Cortex of kidney (tissue), 1 donor: ENCODE measurements at places on chromosomes 5 and 9.

GRCh38 chr5:167710444-167711073 is 580.9 kb upstream of the WWC1 start:
- no peak for DNase-seq

- no peak for DNase-seq
Measured at GRCh38 chr9:108664309-108665255, 191.2 kb downstream of the ACTL7B start.

- DNase-seq, result no peak
Measured at GRCh38 chr5:26031481-26031880, 1006.9 kb downstream of the CDH9 start.

DNA sequence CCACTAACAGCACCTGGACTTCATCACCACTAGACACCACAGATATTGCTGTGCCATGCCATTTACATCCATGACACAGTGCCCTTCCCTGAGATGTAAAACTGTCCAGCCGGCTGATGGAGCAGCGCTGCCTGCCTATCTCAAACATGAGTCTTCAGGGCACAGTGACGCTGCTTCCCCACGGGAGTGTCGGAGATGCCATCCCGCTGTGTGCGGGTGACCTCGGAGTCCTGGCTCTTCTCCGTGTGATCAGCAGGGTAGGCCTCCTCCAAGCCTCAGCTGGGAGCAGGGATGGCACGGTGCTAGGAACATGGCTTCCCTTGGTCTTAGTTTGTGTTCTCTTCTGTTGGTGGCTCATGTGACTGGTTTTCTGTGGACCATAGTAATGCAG is 130.3 kb upstream of the FAM120A start:
- no peak for DNase-seq

- DNase-seq, result no peak
Measured at GRCh38 chr9:114908104-114908622, 22.2 kb downstream of the TNFSF8 start.

- no peak for DNase-seq
Measured at GRCh38 chr5:149002053-149002452, 60.8 kb downstream of the SH3TC2 start.

- no peak for DNase-seq
Measured at GRCh38 chr9:99358668-99359067, 136.6 kb downstream of the SEC61B start.
